ENCODE measurements at places on chromosomes 1 and 21. TPM values are rescaled to one million over a fixed set of nuclear protein-coding genes. Genes with fewer than 3 reads are reported as not detected.
A peak's percentile ranks its signal among the peaks of the same experiment; 100 is the strongest.

DNA sequence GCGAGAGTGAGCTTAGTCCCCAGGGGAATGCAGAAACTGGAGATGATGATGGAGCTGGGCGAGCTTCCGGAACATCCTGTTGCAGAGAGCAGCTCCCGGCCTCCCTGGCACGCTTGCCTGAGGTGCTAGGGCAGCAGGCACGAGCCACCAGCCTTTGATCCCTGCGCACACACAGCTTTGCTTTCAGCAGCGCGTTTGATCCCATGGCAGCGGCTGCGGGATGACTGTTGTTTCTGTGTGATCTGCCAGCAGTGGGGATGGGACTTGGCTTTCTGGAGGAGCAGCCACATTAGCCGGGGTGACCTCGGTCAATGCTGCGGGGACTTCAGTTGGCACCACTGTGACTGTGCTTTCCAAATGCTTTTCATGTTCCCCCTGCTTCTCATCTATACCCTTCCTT lies 193.2 kb downstream of the KAZN start:
- no peaks in the 10 kb centered on the region for H3K27me3 ChIP-seq
- no peak for DNase-seq
- H3K4me3 ChIP-seq, result no peak overlapping the region

GRCh38 chr1:12196641-12197482 lies 30.1 kb downstream of the TNFRSF1B start:
- DNase-seq, result no peak
- H3K27ac ChIP-seq, result no peak overlapping the region
- H3K36me3 ChIP-seq, result peaks cover 51% of the 10 kb centered on the region
- peaks cover 55% of the 10 kb centered on the region for H3K4me1 ChIP-seq

DNA sequence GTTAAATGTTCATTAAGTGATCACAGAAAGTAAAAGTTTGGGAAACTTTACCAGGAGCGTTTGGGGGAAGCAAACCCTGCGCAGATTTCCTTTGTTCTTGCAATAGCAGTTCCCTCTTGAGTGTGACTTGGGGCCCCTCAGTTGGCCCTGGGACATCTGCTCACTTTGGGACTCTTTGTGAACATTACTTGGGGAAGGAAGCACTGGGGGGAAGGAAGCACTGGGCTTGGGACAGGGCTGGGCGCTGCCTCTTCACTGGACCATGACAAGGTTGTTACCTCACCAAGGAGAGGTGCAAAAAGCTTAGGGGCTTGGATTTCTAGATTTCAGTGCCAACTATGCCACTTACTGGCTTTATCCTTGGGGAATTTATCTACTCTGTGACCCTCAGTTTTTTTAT lies 63.5 kb downstream of the ETS2 start:
- no peak overlapping the region for H3K27ac ChIP-seq
- no peaks in the 10 kb centered on the region for H3K36me3 ChIP-seq
- H3K27me3 ChIP-seq, result peaks cover 33% of the 10 kb centered on the region
- no peak for DNase-seq
- H3K4me3 ChIP-seq, result no peak overlapping the region

DNA sequence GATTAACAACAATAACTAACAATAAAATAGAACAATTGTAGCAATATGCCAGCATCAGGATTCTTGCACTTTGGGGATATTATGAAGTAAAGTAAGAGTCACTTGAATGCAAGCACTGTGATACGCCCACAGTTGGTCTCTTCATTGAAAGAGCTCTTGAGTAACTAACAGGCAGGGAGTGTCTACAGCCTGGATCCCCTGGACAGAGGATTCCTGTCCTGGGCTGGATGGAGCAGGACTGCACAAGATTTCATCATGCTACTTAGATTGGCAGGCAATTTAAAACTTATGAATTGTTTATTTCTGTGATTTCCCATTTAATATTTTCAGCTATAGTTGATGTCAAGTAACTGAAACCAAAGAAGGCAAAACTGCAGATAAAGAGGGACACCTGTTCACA lies 13.7 kb upstream of the KRTAP19-5 start:
- no peaks in the 10 kb centered on the region for H3K4me1 ChIP-seq
- no peak overlapping the region for H3K27ac ChIP-seq
- H3K27me3 ChIP-seq, result no peaks in the 10 kb centered on the region
- no peak overlapping the region for H3K4me3 ChIP-seq
- DNase-seq, result no peak
- H3K36me3 ChIP-seq, result no peaks in the 10 kb centered on the region

GRCh38 chr21:42291003-42291750 lies 24.0 kb downstream of the TFF3 start:
- H3K27me3 ChIP-seq, result no peaks in the 10 kb centered on the region
- DNase-seq, result no peak
- no peaks in the 10 kb centered on the region for H3K36me3 ChIP-seq
- H3K27ac ChIP-seq, result no peak overlapping the region
- no peak overlapping the region for H3K4me3 ChIP-seq

DNA sequence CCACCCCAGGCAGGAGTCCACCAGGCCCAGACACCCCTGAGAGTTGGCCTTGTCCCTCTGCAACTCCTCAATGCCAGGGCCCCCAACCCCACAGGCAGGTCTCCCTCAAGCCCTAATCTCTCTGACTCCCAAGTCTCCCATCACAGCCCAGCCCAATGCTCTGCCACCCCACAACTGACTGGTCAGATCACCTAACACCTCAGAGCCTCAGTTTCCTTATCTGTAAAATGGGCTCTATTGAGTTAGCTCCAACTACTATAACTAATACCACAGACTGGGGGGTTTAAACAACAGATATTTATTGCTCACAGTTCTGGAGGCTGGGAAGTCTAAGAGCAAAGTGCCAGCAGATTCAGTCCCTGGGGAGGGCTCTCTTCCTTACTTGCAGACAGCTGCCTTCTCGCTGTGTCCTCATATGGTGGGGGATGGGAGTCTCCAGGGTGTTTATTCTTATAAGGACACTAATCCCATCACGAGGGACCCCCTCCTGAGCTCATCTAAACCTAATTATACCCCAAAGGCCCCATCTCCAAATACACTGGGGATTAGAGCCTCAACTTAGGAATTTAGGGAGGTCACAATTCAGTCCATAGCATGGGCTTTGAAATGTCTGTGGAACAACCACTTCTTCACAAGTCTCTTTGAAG lies 34.9 kb upstream of the ZC3H12A start:
- no peaks in the 10 kb centered on the region for H3K36me3 ChIP-seq
- H3K4me1 ChIP-seq, result no peaks in the 10 kb centered on the region
- H3K4me3 ChIP-seq, result no peak overlapping the region
- peaks cover 25% of the 10 kb centered on the region for H3K27me3 ChIP-seq
- H3K27ac ChIP-seq, result no peak overlapping the region

GRCh38 chr1:161739865-161740566 lies 9.6 kb upstream of the DUSP12 start:
- H3K4me1 ChIP-seq, result peaks cover 75% of the 10 kb centered on the region
- no peak for DNase-seq
- peaks cover 5% of the 10 kb centered on the region for H3K27me3 ChIP-seq
- no peaks in the 10 kb centered on the region for H3K36me3 ChIP-seq
- H3K27ac ChIP-seq, result peak overlapping the region; percentile 85

DNA sequence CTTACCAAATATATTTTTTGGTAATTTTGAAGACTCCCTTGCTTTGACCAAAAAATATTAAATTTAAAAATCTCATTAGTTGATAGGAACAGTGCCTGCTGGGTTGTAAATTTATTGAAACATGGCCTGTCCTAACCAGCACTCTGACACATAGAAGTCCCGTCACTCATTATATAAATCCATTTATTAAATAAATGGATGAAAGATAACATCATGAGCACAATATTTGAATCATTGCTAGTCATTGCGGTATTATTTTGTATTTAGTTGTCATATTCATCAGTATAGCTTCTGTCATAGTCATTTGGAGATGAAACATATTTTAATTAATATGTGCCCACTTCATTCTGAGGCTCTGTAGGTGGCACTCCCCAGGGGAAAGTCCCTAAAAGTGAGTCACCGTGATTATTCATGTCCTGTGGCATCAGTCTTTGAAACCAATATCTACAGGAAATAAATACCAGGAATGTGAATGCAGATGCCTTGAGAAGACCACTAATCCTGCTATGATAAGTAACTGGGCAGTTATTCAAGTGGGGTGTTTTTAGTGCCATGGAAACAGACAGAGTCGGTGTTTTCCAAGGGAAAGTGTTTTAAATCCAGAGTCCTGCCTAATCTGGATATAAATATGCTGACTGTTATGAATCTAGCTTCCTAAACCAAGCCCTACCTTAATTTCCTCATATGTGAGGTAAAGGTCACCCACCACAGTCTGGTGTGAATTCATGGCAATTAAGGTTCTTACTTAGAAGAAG lies 302.0 kb downstream of the DUSP10 start:
- H3K36me3 ChIP-seq, result no peaks in the 10 kb centered on the region
- peaks cover 30% of the 10 kb centered on the region for H3K4me1 ChIP-seq
- DNase-seq, result peak; percentile 56
- H3K27me3 ChIP-seq, result peaks cover 9% of the 10 kb centered on the region
- H3K4me3 ChIP-seq, result no peak overlapping the region

Gene TNFRSF4
- 8.1 TPM for total RNA-seq

Gene TTC3
- total RNA-seq, result 55.0 TPM

Gene NR5A2
- total RNA-seq, result not detected

Gene CELA3A
- not detected for total RNA-seq
